Activated naive CD8-positive, alpha-beta T cell treated with anti-CD3 and anti-CD28 coated beads for 36 hours (primary cell): ENCODE measurements at places on chromosomes 1 and 21.

DNA sequence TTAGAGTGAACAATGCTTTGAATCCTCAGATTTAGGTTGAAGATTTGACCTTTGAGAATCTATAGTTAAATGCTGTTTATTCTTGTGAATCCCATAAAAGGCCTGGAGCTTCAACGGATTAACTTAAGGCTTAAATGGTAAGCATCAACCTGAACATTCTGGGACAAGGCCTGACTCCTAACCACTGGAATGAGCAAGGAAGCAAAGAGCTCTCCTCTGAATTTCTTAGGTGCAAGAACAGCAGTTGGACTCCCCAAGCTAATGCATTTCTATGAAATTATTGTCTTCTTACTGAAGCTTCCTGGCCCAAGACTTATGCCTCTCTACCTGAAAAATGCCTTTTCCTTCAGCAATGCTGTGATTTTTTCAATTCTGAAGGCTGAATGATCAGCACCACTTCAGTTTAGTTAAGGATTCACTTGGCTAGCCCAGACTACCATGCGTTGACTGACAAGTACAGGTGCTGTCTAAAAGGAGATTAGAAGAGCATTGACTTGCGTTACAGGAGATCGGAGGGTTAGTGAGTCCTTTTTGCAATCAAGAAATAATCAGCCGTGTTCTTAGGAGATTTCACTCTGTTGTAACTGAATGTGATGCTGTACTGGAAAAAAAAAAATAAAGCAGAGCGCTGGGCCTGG lies 178.5 kb downstream of the ZC3H11B start:
- H3K27me3 ChIP-seq, result no peaks in the 10 kb centered on the region
- H3K27ac ChIP-seq, result no peak overlapping the region
- H3K4me3 ChIP-seq, result no peak overlapping the region
- no peaks in the 10 kb centered on the region for H3K36me3 ChIP-seq
- H3K4me1 ChIP-seq, result no peaks in the 10 kb centered on the region

DNA sequence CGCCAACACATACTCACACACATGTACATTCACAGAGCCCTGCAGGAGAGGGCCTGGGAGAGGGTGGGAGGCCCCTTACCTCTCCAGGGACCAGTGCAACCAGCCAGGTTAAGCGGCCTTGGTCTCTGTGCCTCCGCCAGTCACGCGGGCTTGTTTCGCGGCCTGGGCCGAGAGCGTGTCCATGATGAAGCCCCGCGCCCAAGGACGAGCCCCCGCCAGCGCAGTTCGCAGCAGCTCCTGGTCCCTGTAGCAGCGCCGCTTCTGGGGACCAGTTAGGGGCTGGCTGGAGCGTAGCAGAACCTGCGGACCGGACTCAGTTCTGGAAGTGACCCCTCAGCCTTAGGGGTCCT lies 7.3 kb upstream of the FAM167B start:
- no peaks in the 10 kb centered on the region for H3K27me3 ChIP-seq
- H3K27ac ChIP-seq, result no peak overlapping the region
- peak overlapping the region; percentile 81 for H3K4me3 ChIP-seq
- H3K4me1 ChIP-seq, result peaks cover 16% of the 10 kb centered on the region
- no peak for DNase-seq

- DNase-seq, result no peak
- H3K27me3 ChIP-seq, result peaks cover 15% of the 10 kb centered on the region
- H3K36me3 ChIP-seq, result no peaks in the 10 kb centered on the region
Measured at GRCh38 chr1:228043281-228043848, 36.6 kb downstream of the WNT3A start.

DNA sequence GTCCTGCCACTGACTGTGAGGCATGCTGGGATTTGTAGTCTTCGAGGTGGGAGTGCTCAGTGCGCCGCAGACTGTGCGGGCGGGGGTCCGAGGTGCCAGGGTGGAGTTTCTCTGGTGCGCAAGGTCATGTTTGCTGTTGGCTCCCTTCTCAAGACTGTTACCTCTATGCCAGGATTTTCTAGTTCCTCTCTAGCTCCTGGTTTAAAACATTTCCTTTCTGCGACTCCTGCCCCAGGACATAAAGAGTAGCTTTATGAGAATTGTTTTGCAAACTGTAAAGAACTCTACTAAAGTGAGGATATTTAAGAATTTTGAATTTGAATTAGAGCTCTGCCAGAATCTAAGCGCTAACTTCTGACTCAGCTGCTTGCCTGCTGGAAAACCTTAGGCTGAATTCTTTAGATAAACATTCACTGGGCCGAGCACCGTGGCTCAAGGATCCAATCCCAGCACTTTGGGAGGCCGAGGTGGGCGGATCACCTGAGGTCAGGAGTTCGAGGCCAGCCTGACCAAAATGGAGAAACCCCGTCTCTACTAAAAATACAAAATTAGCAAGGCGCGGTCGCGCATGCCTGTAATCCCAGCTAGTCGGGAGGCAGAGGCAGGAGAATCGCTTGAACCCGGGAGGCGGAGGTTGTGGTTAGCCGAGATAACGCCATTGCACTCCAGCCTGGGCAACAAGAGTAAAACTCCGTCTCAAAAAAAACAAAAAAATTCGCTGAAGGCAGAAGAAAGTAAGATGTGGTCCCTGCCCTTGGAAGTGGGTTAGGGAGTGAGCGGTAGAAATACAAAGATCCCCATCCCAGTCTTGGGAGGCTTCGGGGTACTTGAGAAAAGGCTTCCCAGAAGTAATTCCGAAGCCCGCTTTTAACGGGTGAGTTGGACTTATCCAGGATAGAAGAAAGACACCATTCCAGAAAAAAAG lies 992 bp upstream of the USP48 start:
- DNase-seq, result no peak
- H3K4me1 ChIP-seq, result peaks cover 18% of the 10 kb centered on the region
- peak overlapping the region; percentile 100 for H3K27ac ChIP-seq
- H3K4me3 ChIP-seq, result peak overlapping the region; percentile 90

GRCh38 chr1:216688127-216688657 lies 35.0 kb downstream of the ESRRG start:
- H3K36me3 ChIP-seq, result no peaks in the 10 kb centered on the region
- no peaks in the 10 kb centered on the region for H3K27me3 ChIP-seq
- H3K4me1 ChIP-seq, result no peaks in the 10 kb centered on the region

- DNase-seq, result no peak
- no peaks in the 10 kb centered on the region for H3K27me3 ChIP-seq
- peaks cover 2% of the 10 kb centered on the region for H3K36me3 ChIP-seq
- no peaks in the 10 kb centered on the region for H3K4me1 ChIP-seq
- H3K4me3 ChIP-seq, result no peak overlapping the region
Measured at GRCh38 chr1:243435836-243436235, 180.0 kb downstream of the SDCCAG8 start.

- no peaks in the 10 kb centered on the region for H3K4me1 ChIP-seq
- H3K4me3 ChIP-seq, result no peak overlapping the region
- peaks cover 12% of the 10 kb centered on the region for H3K27me3 ChIP-seq
- DNase-seq, result no peak
Measured at GRCh38 chr1:180922631-180923015, 9.9 kb downstream of the KIAA1614 start.

- H3K4me3 ChIP-seq, result peak overlapping the region; percentile 68
- DNase-seq, result peak; percentile 44
- H3K4me1 ChIP-seq, result peaks cover 40% of the 10 kb centered on the region
- peak overlapping the region; percentile 76 for H3K27ac ChIP-seq
- H3K36me3 ChIP-seq, result peaks cover 2% of the 10 kb centered on the region
Measured at GRCh38 chr1:11731691-11732283, 4.1 kb upstream of the AGTRAP start.

GRCh38 chr1:31745096-31745945 lies 18.8 kb downstream of the ADGRB2 start:
- no peak overlapping the region for H3K27ac ChIP-seq
- H3K4me1 ChIP-seq, result peaks cover 4% of the 10 kb centered on the region
- H3K36me3 ChIP-seq, result no peaks in the 10 kb centered on the region
- DNase-seq, result peak; percentile 64

- peaks cover 38% of the 10 kb centered on the region for H3K4me1 ChIP-seq
- H3K27ac ChIP-seq, result peak overlapping the region; percentile 47
- no peak for DNase-seq
- peak overlapping the region; percentile 40 for H3K4me3 ChIP-seq
- peaks cover 9% of the 10 kb centered on the region for H3K36me3 ChIP-seq
Measured at GRCh38 chr1:40344597-40344996, 27.5 kb upstream of the COL9A2 start.

DNA sequence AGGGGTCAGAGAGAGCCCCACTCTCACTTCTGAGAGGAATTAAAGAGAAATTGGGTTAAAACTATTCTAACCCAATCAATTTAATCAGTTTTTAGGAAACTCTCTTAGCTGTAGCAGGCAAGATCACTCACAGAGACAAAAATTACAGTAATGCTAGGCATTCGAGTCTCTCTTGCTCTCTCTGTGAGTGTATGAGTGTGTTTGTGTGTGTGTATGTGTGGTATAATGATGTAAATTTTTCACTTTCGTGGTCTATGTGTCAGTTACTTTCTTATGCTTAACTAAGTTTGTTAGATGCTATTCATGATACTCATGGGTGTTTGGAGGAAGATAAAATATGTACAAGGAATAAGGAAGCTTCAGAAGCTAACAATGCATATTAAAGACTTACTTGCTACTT lies 131.3 kb downstream of the FASLG start:
- no peak for DNase-seq
- peaks cover 4% of the 10 kb centered on the region for H3K4me1 ChIP-seq
- no peaks in the 10 kb centered on the region for H3K36me3 ChIP-seq
- H3K27me3 ChIP-seq, result no peaks in the 10 kb centered on the region

GRCh38 chr1:109579491-109579890 lies 31.1 kb downstream of the GNAI3 start:
- H3K27ac ChIP-seq, result no peak overlapping the region
- H3K36me3 ChIP-seq, result peaks cover 3% of the 10 kb centered on the region
- no peak for DNase-seq
- no peaks in the 10 kb centered on the region for H3K27me3 ChIP-seq

DNA sequence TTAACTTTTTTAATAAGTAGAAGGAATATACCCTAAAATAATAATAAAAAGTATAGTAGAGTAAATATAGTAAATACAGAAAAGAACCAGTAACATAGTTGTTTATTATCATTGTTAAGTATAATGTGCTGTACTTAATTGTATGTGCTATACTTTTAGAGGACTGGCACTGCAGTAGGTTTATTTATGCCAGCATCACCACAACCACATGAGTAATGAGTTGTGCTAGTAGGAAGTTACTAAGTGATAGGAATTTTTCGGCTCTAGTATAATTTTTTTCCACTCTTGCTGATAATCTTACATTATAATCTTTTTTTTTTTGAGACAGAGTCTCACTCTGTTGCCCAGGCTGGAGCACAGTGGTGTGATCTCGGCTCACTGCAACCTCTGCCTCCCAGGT lies 71.6 kb downstream of the IVNS1ABP start:
- DNase-seq, result no peak
- H3K4me1 ChIP-seq, result peaks cover 12% of the 10 kb centered on the region
- H3K4me3 ChIP-seq, result no peak overlapping the region
- H3K27me3 ChIP-seq, result no peaks in the 10 kb centered on the region
- H3K36me3 ChIP-seq, result no peaks in the 10 kb centered on the region

DNA sequence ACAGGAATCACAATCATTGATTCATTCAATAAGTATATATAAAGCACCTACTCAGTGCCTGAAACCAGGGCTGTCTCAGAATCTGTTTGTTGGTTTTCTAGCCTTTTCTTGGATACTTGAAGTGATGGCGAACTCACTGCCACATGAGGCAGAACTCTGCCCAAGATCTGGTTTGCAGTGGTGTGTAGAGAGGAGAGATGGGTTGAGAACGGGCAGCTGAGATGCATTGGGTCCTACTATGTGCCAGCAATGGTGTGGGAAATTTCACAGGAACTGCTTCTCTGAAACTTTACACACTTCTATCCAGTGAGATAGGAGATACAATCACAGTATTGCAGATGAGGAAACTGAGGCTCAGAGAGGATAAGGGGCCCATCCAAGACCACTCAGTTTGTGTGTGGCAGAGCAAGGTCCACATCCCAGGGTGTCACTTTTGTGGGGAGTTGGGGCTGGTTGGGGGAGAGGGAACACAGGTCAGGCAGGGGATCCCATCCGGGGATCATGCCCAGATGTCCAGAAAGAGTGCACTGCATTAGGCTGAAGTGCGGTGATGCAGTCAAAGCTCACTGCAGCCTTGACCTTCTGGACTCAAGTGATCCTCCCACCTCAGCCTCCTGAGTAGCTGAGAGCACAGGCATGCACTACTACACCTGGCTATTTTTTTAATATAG lies 83.7 kb upstream of the IFFO2 start:
- peaks cover 5% of the 10 kb centered on the region for H3K27me3 ChIP-seq
- no peaks in the 10 kb centered on the region for H3K36me3 ChIP-seq
- no peak overlapping the region for H3K4me3 ChIP-seq
- H3K4me1 ChIP-seq, result peaks cover 5% of the 10 kb centered on the region
- no peak for DNase-seq
- no peak overlapping the region for H3K27ac ChIP-seq
